ENCODE measurements at places on chromosomes 3 and 15.

GRCh38 chr3:170078620-170079281 is 41.0 kb downstream of the GPR160 start:
- no peak for DNase-seq

GRCh38 chr3:197010556-197011351 is 18.9 kb downstream of the MELTF start:
- DNase-seq = peak; percentile 80

- no peak for DNase-seq
Observed at GRCh38 chr15:71224024-71224423, 108.8 kb downstream of the THSD4 start.

GRCh38 chr3:99388780-99389179 is 249.6 kb upstream of the COL8A1 start:
- no peak for DNase-seq

GRCh38 chr3:81726132-81726531 is 35.3 kb downstream of the GBE1 start:
- no peak for DNase-seq

DNA sequence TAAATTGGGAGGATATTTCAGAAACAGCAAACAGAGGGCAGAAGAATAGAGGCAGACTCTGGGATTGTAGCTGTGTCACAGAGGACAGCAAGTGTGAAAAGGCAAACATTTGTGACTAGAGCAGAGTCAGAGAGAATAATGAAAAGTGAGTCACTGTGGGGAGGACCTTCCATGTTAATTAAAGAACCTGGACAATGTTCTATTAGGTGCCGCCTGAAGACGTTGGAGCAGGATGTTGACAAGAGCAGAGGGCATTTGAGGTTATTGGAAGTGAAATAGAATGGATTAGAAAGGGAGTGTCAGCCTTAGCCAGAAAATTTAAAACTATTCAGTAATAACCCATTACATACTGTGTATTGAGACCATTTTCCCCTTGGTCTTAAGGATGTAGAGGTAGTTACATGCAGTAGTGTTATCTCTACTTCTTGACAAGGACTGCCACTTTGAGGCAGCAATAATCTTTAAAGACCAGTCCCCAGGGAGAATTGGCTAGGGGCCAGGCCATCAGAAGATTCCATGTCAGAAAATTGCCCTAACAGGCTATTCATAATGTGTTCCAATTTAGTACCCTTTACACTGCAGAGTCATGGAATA is 5.8 kb downstream of the ACKR2 start:
- no peak for DNase-seq

GRCh38 chr3:190032923-190033322 is 87.8 kb downstream of the P3H2 start:
- no peak for DNase-seq

- DNase-seq = no peak
Observed at GRCh38 chr3:160686955-160687535, 10.1 kb downstream of the ARL14 start.

DNA sequence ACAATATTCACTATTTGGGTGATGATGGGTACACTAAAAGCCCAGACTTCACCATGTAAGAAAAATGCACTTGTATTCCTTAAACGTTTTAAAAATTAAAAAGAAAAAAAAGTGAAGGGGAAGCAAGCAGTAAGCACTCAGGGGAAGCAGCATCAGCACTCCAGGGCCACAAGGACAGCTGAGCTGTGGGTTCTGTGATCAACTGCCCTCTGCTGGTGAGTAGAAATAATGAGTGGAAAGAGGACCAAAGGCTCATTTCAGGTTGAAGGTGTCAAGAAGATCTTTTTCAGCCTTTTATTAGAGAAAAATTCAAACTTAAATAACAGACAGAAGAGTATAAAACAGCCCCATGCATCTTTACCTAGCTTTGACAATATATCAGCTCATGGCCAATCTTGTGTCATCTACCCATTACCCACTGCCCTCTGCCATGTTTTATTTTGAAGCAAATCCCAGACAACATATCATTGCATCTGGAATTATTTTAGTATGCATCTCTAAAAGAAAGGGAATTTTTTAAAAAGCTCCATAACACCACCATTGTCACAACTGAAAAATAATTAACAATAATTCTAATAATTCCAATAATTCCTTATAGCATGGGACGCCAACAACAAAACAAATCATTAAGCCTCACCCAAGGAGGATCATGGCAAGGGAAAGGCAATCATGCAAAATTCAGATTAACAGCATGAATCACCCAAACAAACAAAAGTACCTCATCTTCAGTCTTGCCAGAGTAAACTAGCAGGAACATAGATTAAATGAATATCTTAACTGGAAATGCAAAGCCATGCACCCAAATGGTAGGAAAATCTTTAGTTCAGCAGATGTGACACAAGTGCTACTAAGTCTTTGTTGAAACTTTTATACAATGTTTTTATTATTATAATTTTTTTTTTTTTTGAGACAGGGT is 42.5 kb downstream of the TAMM41 start:
- peak; percentile 67 for DNase-seq

GRCh38 chr3:58356054-58356453 is 23.4 kb downstream of the PXK start:
- peak; percentile 51 for DNase-seq

GRCh38 chr3:24360957-24361356 is 133.7 kb downstream of the THRB start:
- DNase-seq = no peak

GRCh38 chr15:88274553-88275460 is 18.3 kb upstream of the NTRK3 start:
- DNase-seq = peak; percentile 88

DNA sequence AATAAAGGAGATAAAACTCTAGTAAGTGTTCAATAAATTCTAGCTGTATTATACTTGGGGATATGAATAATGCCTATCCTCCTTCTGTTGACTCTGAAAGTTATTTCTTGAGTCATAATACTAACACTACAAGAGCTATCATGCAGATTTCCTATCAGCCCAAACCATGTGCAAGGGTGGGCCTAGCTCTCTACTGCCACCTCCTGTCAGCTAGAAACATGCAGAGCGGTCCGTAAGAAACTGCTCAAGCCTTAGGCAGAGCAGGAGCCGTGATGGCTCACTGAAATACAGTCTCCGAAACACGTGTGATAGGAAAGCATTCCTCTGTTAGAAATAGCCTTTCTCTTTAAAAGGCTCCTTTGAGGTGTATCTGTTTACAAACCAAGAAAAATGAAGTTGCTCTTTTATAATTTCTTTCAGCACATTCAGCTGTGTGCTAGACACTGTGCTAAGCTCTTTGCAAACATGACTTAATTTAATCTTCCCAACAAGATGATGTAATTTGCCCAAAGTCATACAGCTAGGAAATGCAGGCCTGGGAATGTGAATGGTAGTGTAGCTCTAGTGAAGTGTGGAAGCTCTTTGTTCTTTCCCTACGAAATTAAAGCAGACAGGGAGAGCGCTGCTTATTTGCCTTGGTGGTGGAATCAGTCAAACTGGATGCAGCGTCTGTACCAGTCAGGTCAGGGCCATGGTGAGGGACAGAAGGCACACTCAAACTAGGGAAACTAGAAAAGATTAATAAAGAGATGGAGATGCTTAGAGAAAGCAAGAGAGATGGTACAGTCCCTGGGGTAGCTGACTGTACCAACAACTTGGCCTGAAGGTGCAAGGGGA is 43.1 kb downstream of the MTHFS start:
- peak; percentile 74 for DNase-seq

DNA sequence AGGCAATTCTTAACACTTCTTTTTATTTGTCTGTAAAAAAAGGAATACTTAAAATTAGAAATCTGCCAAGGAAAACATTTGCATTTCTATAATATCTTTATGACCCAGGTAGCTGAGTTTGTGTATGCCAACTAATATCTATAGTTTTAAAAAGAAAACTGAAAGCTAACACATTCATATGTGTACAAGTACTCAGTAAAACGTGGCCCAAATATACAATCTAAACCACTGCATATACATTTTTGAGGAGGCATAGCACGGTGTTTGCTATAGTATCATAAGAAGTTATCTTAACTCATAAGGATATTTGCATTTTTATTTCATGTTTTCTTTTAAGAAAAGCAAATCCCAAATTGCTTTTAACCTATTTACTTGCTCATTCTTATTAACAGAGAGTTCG is 172.7 kb downstream of the ZBTB20 start:
- no peak for DNase-seq

DNA sequence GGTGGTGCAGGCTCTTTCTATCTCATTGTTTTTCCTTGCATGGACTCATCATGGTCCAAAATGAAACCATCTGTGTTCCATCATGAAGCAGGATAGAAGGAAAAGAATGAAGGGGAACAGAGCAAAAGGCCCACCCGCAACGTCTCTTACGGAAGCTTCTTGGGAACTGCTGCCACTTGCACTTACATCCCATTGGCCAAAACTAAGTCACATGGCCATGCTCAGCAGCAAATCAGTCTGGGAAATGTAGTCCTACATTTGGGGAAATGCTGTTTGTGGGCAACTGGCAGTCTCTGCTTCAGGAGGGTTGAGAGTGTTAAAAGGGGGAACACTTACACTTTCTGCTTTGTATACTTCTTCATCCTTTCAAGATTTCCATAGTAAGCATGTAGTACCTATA is 191.6 kb downstream of the SV2B start:
- DNase-seq = peak; percentile 14

DNA sequence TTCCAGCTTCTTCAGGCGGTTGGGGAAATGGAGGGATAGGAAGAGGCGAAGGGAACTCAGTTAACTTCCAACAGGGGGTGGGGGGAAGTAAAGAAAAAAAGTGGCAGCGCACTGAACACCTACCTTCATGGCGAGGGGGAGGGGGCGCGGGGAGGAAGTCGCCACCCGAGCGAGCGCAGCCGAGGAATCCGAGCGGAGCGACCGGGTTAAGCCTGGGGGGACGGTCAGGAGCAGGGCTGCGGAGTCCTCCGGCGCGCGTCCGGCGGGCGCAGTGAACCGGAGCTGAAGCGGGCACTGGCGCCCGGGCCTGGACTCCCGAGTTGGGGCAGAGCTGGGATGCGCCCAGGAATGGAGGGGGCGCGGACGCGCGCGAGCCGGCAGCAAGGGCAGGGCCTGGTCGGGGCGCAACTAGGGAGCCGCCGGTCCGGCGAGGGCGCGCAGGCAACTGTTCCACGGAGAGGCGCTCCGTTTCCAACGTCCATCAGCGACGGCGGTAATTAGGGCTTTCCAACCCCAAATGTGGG is at the start of gene WNT5A:
TSS of gene WNT5A (minus strand) at position 450 of the 524 bp plus-strand sequence. CDS start at position 129, 321 bp downstream.
- peak; percentile 20 for DNase-seq

GRCh38 chr3:176759815-176760506 is 437.3 kb downstream of the TBL1XR1 start:
- no peak for DNase-seq

DNA sequence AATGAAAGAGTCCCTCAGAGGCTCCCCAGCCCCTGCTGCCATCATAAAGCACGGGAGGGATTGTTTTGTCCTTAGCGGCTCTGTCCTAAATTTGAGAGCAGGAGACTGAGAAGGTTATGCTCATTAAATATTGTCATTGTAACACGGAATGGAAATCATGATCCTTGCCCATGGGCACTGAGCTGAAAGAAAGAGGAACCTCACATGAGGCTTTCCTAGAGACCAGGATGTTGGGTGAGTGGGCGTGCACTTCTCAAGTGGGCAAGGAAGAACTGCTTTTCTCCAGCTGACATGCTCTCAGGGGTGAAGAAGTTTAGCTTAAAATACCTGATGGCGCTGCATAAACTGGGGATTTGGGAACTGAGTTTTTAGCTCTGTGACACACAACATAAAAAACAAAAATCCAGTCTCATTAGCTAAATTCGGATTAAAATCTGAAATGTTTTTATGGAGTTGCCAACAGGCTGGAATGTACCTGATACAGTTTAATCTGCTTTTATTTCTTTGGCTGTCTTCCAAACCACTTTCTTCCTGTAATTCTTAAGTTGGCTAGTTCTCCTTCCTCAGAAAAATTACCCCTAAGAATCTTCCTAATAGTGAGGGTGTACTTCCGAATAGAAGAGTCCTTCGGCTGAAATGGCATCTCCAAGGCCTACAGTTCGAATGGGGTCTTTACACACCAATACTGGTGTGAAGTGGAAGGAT is 31.7 kb downstream of the ADPGK start:
- DNase-seq = no peak

- DNase-seq = no peak
Observed at GRCh38 chr3:48696156-48696555, 10.4 kb upstream of the NCKIPSD start.

DNA sequence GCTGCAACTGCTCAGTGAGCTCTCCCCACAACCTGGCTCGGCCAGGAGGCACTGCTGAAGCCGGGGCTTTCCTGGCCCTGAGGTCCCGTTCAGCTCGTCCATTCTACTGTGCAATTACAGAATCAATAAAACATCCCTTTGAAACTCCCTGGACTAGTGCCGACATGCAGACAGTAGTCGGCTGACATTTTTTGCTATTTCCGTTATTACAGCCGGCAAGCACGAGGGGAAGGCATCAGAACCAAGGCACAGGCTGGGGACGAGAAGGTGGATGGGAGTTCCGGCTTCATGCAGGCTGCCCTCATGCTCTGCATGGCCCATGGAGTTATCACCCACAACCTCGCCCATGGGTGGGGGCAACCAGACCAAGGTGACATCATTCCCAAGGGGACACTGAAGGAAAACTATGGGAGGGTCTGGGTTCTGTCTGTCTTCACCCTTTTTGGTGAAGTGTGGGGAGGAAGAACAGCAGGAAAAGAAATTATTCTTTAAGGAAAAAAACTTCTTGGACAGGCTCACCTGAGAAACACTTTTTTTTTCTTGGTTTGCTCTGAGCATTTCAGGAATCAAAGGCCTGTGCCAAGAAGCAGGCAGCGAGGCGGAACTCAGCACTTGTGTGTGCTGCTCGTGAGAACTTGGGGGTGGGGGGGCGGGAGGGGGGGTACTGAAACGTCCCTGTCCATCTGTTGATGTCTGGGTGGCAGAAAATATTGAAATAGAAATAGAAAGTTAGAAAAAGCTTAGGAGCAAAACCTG is 154.5 kb downstream of the FOXP1 start:
- no peak for DNase-seq

- DNase-seq = no peak
Observed at GRCh38 chr3:9818666-9819335, 8.7 kb downstream of the TTLL3 start.

- peak; percentile 17 for DNase-seq
Observed at GRCh38 chr3:97793420-97794019, 28.3 kb upstream of the CRYBG3 start.

DNA sequence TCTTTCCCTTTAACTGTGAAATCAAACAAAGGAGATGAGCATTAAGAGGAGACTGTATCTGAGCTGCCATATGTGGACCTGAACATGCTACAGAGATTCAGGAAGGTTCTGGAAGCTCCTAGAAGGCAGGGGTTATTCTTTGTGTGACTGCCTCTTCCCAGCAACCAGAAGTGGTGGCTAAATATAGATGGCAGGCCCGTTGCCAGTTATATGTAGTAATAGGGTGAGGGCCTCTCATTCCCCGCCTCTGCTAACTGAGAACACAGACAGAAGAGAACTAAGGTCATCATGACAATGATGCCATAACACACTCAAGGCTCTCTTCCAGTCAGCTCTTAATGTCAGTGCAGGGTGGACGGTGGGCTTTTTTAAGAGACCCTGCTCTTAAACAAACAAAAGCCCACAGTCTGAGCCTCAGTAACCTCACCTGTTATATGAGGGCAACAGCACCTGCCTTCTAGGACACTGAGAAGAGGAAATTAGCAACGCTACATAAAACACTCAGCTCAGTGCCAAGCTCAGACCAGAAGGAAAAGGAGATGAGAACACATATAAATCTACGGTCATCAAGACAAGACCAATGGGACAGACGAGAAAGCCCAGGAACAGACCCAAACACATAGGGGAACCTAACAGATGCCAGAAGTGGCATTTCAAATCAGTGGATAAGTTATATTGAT is 22.3 kb downstream of the CFAP92 start:
- no peak for DNase-seq

All from cerebellum (tissue), 4 donors.